ENCODE measurements at places on chromosomes 5 and 9.

GRCh38 chr5:98227489-98227888, 546.0 kb upstream of the RGMB start:
- DNase-seq, result no peak

GRCh38 chr5:98517560-98518366, 255.7 kb upstream of the RGMB start:
- no peak for DNase-seq

GRCh38 chr5:100852051-100852450, 51.0 kb downstream of the ST8SIA4 start:
- DNase-seq, result no peak

DNA sequence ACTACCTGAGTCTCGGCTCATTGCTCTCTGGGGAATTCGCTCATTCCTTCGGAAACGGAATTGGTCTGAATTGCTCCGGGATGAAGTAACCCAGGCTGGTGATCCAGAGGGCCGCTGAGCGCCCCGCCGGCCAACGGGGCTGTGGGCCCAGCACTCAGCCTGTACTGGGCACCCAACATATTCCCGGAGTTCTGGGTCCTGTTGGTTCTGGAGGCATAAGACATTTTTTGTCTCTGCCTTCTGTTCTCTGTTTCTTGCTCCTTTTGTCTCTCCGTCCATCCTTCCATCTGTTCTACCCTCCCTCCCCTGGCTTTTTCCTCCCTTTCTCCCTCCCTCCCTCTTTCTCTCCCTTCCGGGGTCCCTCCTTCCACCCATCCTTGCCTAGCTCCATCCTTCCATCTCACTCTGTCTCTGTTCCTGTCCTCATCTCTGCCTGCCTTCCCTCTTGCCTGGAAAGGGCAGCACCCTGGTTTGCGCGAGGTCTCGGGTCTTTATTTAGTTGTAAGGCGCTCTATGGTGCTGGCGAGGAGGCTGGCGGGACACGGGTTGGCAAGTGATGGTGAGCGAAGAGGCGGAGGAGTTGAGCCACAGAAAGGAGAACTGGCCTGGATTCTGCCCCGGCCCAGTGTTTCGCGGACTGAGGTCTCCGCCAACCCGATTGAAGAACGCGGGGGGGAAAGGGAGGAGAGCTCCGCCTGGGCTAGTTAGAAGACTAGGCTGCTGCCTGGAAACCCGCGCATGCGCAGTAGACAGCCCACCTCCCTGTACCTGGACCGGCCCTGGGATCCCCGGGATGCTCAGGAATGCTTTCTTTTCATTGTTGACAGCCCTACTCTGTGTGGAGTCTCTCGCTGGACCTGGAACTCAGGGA, 1468.0 kb downstream of the FOXD4L5 start:
- peak; percentile 67 for DNase-seq

GRCh38 chr5:160991205-160991604, 139.2 kb upstream of the ATP10B start:
- DNase-seq, result no peak

- no peak for DNase-seq
Measured at GRCh38 chr5:160278343-160278742, 34.0 kb downstream of the CCNJL start.

DNA sequence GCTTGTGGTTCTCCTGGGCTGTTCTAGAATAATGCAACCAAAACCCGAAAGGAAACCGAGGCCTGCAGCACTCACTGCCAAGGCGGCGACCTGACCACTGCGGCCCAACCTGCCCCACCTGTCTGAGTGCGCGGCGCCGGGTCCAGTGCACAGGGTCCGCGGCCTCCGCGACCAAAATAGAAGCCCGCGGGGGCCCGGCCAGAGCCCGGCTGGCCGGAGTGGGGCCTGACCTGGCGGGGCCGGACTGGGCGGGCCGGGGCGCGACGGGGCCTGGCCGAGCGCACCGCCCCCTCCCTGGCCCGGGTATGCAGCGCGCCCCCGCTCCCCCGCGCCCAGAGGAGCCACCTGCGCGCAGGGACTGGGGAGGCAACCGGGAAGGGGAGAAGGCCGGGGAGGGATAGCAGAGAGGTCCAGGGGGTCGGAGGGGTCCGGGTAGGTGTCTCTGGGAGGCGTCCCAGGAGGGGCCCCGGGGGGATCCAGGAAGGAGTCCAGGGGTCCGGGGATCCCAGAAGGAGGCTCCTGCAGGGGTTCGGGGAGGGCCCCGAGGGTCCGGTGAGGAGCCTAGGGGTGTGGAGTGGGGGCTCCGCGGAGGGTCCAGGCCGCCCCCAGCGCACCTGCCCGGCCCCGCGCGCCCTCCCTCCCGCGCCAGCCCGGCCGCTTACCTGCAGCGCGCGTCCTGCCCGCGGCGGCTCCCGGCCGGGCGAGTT, 503 bp downstream of the SEMA4D start:
- DNase-seq, result peak; percentile 53

DNA sequence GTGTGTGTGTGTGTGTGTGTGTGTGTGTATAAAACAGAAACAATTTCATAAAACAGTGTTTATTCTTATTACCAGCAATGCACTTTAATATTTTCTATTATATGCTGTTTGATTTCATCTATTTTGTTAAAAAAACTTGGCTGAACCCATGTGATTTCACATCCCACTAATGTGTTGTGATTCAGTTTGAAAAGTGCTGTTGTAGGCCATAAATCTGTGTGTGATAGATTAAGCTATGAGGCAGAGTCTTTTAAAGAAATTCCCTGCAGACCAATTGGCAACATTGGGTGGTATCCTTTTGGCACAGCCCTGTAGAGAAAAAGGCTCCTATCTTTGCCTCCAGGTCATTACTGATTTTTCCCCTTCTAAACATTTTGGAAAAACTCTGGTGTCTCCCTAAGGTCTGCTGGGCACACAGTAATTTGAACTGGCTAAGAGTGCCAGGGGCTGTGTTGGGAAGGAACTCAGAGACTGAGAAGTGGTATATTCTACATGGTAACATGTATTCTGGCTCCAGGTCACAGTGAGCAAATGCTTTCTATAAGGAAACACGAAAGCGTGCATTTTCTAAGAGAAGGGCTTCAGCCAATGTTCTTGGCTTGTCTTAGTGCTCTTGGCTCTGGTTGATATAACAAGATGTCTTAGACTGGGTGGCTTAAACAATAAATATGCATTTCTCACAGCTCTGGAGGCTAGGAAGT, 4.5 kb downstream of the CAMK4 start:
- no peak for DNase-seq

- no peak for DNase-seq
Measured at GRCh38 chr5:106423109-106423897, 1247.4 kb downstream of the EFNA5 start.

All from CD4-positive, alpha-beta T cell treated with Interleukin-10 for 1 hour (primary cell).